CD4-positive, alpha-beta T cell (primary cell): ENCODE measurements at places on chromosomes 1 and 21. TPM values are rescaled to one million over a fixed set of nuclear protein-coding genes. Genes with fewer than 3 reads are reported as not detected.
A peak's percentile ranks its signal among the peaks of the same experiment; 100 is the strongest.

Gene IBA57
- 19.7 TPM for total RNA-seq

Gene E2F2
- total RNA-seq: 0.69 TPM

Gene RGSL1
- not detected for total RNA-seq

Gene RNU1-4
- 5,937 TPM for total RNA-seq

Gene HOOK1
- total RNA-seq: 19.4 TPM

Gene CD84
- 32.7 TPM for total RNA-seq

Gene LRRC38
- not detected for total RNA-seq

Gene WNT3A
- 0.14 TPM for total RNA-seq

Gene PRDX6
- total RNA-seq: 101 TPM

Gene ACOT11
- 0.91 TPM for total RNA-seq

Gene FAM131C
- not detected for total RNA-seq

Gene CHIA
- total RNA-seq: not detected

Gene MIXL1
- total RNA-seq: not detected

Gene DMBX1
- not detected for total RNA-seq

Gene LAMC2
- total RNA-seq: not detected

Gene CDC7
- total RNA-seq: 4.2 TPM

Gene NPHS2
- not detected for total RNA-seq

DNA sequence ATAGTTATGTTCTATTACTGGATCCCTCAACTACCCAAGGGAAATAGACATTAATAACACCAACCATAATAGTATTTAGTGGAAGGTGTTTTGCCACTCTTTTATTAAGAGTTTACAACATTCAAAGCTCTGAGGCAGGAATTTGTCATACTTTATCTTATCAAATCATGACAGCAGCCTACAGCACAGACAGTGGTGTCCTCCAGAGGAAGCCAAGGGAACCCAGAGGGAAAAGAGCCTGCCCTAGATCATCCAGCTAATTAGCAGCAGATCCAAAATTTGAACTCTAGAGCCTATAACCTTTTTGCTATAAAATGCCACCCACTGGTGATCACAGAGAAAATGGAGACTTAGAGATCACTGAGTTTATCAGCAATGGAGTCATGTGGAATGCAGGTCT lies 18.2 kb downstream of the VAV3 start:
- DNase-seq: no peak

- DNase-seq: no peak
These were observed 267.2 kb upstream of the VAMP3 start for GRCh38 chr1:7503691-7504437.

DNA sequence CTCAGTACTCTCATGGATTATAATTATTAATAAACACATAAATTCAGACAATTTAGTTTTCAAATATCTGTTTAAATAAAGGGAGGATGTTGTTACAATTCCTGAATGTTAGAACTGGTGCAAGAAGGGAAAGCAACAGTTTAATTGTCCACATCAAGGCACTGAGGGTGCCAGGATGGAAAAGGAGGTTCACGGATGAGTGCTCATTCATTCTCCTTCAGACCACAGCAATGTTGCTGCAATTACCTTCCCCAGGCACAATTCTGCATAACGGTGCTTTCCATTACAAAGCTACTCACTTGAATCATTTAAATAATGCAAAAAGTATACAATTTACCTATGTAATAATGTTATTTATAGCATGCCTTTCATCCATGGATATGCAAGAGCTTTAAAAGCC lies 52.3 kb upstream of the COG2 start:
- DNase-seq: no peak

- DNase-seq: no peak
These were observed at the start of gene RGS18 for GRCh38 chr1:192158181-192158580. Gene RGS18, plus strand, starts transcription at chr1:192158462. Its CDS starts 176 bp downstream, at chr1:192158638.

- DNase-seq: no peak
These were observed 565.1 kb downstream of the NPHP4 start for GRCh38 chr1:5427026-5427613.

- DNase-seq: peak; percentile 33
These were observed 155.9 kb upstream of the RUNX1 start for GRCh38 chr21:35204850-35205541.

GRCh38 chr1:177256153-177257075 lies 85.7 kb downstream of the BRINP2 start:
- no peak for DNase-seq

DNA sequence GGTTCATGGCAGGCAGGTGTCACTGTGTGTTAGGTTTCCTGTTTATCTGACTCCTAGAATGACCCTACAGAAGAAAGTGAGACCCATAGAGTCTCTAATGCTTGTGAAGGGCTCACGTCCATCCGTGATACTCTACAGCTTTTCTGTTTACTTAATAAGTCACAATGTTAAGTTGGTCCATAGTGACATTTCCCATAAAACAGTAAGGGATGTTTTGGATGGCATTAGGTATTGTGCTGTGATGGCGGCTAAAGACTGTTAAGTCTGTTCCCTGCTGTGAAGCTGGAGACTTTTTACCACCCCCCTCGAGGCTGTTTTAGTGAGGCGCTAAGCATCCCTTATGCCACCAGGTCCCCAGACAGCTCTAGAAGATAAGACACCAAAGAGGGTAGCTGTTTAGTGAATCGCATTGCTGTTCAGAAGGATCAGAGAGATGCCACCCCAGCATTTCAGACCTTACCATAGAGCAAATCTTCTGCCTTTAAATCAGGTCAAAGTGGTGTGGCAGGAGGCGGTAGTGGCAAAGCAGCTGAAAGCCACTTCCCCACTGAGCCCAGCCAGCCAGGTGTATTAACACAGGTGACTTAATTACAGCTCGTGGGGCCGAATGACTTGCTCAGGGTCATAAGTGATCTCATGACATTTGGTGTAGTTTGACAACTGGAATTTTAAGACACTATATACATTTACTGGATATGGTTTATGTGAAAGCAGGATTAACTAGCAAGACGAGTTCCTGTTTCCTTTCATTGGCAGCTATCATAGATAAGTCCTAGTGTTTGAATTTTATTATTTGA lies 25.0 kb downstream of the SLC37A1 start:
- DNase-seq: no peak

DNA sequence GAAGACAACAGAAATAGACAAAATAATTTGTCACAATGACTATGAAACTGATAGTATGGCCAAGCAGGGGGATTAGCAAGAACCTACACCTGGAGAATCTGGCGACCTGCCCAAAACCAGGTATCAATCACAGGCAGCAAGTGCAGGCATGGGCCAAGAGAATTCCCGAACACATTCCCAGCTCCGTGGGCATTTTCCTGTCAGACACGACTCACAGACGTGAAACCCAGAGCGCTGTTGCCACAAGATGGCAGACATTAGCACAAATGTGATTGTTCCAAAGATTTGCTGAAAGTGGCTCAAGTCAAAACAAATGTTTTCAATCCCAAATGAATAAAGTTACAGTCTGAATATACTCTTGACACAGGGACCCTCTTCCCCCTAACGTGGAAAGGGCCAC lies 36.8 kb downstream of the HLCS start:
- DNase-seq: no peak

- peak; percentile 8 for DNase-seq
These were observed 97.5 kb upstream of the CTTNBP2NL start for GRCh38 chr1:112298558-112298957.

DNA sequence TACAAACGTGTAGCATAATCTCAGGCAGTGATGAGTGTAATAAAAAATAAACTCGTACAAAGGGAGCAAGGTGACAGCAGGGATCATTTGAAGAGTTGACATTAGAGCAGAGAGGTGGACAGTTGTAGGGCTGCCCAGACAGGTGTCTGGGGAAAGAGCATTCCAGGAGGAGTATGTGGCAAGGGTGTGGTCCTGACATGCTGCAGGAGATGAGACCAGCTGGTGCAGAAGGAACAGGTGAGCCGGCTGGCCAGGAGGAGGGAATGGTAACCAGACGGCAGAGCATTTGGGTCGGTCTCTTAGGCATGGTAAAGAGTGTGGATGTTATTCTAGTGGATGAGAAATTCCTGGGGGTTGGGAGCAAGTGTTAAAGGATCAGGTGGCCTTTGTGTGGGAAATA lies 306.3 kb downstream of the LMX1A start:
- no peak for DNase-seq

DNA sequence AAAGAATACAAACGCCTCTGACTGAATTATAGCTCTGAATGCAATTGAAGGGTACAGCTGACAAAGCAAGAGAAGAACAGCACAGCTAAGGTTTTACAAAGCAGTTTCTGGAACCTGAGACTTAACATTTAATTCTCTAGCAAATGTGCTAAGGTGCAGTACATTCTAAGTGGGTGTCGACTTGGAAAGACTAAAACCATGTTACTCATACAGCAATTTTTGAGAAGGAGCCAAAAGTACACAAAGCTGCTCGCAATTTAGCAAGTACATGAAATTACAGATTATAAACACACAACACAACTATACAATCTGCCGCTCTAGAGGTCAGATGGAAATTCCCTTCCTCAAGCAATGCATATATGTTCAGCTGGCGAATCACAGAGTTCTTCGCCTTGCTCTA lies 121.9 kb downstream of the TIAM1 start:
- no peak for DNase-seq

GRCh38 chr1:113542221-113542701 lies 151.9 kb downstream of the MAGI3 start:
- DNase-seq: no peak

DNA sequence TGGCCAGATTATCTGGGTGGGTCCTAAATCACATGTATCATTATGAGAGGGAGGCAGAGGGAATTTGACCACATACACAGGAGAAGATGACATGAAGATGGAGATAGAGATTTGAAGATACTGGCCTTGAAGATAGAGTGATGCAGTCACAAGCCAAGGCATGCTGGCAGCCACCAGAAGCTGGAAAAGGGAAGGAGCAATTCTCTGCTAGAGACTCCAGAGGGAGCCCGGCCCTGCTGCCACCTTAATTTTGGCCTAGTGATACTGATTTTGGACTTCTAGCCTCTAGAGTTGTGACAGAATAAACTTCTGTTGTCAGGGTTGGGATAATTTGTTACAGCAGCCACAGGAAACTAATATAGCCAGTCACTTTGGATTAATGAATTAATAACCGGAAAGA lies 2.2 kb upstream of the PRDM2 start:
- no peak for DNase-seq

- DNase-seq: no peak
These were observed 3.8 kb upstream of the FAM20B start for GRCh38 chr1:179021873-179022272.

DNA sequence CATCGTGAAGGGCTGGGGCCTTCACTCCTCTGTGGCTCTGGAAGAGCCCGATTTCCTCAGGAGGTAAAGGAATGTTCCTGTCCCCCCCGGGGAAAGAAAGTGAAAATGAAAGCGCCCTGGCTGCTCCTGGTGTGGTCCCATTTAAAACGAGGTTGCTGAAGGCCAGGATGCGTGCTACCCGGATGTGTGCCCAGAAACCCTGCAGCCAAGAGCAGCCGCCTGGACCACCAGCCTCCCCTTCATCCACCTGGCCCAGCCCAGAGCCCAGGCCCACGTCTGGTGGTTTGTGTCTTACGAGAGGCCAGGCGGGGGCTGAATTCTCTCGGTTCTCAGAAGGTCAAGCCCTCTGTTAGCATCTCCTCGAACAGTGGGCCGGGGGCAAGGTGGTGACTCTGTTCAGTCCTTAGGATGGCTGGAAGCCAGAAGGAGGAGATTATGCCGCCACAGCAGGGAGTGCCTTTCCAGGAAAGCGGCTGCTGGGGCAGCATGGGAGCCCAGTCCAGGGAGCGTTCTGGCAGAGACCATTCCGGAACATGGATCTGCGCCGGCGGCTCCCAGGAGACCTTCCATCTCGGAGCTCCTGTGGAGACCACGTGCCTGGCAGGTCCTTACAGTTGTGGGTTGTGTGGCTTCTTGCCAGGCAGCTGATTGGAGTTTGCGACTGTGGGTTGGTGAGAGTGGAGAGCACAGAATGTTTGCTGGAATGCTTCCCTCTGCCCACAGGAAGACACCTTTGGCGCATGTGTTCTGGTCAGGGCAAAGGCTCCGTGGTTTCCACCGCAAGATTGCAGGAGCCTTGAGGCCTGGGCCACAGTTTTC lies 1.4 kb downstream of the GUK1 start:
- DNase-seq: peak; percentile 80

- no peak for DNase-seq
These were observed 2.2 kb upstream of the ANGPTL7 start for GRCh38 chr1:11187000-11187399.

DNA sequence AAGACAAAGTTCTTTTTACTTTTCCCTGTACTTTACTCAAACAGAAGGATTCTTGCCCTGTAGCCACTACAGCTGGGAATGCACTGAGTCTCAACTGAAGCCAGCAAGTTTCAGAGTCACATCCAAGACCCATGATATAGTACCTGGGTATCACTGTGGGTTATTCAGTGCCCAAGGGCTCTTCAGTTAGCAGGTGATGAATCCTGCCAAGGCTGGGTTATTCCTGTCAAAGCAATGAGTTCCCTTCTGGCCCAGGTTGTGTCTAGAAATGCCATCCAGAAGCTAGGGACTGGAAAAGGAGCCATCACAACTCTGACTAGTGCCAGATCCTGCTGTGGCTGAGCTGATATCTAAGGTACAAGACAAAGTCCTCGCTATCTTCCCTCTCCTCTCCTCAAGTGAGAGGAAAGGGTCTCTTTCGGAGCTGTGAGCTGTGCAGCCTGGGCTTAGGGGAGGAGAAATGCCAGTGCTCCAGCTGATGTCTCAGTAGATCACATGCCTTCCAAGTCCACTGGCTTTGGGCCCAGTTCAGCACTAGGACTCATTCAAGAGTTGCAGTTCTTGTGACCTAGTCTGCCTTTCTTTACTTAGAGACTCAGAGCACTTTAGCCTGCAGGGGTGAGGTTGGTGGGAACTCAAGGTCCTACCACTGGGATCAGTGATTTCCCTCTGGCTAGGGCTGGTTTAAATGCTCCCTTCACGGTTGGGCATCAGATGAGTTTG lies 369.4 kb downstream of the TBX15 start:
- no peak for DNase-seq

- no peak for DNase-seq
These were observed 82.5 kb upstream of the MPC2 start for GRCh38 chr1:168019407-168019806.
